ENCODE measurements at places on chromosomes 2 and 18. TPM values are rescaled to one million over a fixed set of nuclear protein-coding genes. Genes with fewer than 3 reads are reported as not detected.

DNA sequence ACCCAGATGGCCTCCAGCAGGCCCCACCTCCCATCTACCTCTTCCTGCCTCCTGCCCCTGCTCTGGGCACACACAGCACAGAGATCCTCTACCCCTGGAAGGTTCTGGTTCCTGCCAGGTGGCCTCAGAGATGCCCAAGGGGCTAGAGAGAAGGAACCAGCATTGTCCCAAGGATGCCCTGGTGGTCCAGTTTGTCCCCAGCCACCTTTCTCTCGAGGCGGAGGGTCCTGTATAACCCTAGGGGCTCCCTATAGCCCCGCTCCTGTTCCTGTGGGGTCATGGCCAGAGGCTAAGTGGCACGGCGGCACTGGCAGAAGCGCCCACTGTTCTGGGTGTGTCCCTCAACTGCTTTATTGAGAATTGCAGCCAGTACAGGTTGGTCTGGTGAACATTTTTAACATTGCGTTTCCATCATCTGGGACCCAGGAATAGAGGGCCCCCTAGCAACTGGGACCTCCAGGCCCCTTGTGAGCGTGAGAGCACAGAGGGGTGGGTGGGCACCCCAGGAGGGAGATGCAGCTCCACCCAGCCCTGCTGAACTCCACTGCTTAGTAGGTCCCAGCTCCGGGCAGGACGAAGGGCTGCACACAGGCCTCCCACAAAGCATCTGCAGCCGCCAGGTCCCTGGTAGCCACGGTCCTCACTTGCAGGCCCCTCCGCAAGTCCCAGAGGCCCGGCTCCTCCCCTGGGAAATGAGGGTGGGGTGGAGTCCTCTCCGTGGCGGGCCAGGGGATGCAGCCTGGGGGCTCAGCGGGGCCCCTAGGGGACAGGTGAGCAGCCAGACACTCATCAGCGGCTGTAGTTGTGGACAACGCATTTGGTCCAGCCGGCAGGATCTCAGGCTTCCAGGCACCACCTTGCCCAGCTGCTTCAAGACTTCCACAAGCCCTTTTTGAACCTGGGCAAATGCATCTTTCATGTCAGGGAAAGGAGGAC is 33.1 kb downstream of the GPC1 start:
- no peak for DNase-seq

The CLHC1 gene
- not detected for polyA plus RNA-seq

The MTX2 gene
- polyA plus RNA-seq = 3.1 TPM

The GCA gene
- 441 TPM for polyA plus RNA-seq

DNA sequence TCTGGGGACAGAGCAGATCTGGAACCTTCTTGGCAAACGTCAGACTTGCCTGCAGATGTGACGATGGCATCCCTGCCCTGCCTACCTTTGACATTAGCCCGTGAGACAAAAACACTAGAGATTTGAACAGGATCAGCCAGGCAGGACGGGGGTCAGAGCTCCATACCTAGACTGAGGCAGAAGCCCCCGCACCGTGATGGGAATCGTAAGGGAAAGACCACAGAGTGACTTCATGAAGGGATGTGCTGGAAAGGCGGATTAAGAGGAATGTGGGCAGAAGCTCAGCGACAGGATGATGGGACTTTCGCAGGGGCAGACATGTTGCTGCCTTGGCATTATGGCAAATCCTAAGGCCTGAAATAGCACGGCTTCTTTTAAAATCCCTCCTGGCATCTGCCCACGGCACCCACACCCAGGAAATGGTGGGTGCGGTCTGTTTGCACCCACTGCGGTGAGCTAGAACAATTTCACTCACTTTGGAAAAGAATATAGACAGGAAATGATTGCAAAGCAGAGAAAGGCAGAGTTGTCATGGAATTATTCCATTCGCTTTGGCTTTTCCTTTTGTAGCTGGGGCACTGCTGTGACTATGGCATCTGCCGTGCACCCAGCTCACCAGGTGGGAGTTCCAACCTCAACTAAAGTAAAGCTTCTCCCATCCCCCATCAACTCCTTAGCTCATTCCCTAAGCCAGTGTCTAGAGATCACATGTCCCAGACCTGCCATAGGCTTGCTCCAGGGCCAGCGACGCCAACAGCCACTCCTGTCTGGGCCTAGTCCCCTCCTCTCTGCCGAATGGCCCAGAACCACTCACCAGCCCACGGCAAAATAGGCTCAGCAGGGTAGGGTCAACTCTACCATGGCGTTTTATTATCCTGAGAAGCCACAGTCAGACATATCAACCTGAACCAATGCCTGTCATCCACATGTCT is 112.7 kb upstream of the NPAS2 start:
- no peak for DNase-seq

The GALNT3 gene
- 8.3 TPM for polyA plus RNA-seq

DNA sequence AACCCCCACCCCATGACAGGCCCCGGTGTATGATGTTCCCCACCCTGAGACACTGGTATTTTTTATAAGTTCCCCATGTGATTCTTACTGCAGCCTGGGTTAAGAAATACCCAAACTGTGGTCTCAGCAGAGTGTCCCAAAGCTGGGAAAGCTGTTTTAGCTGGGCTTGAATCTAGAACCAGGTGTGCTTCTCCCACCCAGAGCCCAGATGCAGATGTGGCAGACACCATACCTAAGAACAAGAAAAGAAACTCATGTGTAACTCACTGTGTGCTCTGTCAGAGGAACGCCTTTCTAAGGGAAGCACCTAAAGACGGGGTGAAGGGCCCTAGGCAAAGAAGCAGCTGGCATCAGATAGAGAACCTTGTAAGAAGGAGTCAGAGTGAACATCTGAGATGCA is 23.9 kb downstream of the DOK1 start:
- no peak for DNase-seq

The IL1RL2 gene
- polyA plus RNA-seq = not detected

GRCh38 chr2:143955401-143956065 is 564.4 kb downstream of the ZEB2 start:
- no peak for DNase-seq

The COL6A3 gene
- not detected for polyA plus RNA-seq

The CSRNP3 gene
- polyA plus RNA-seq = not detected

DNA sequence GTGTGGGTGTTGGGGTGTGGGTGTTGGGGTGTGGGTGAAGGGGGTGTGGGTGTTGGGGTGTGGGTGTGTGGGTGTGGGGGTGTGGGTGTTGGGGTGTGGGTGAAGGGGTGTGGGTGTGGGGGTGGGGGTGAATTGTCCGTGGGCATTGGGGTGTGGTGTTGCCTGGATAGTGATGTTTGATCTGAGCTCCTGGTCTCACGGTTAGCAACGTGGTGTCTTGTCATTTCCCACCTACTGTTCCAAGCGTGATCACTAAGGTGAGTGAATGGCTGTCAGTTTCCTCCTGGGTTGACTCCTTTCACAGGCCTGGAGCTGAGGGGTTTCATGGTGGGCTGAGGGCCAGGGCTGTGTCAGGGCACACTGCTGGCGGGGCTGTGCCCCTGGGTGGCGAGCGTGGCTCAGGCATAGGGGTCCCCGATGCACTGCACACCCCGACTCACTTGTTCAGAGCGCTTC is 27.2 kb downstream of the RTP5 start:
- DNase-seq = no peak

DNA sequence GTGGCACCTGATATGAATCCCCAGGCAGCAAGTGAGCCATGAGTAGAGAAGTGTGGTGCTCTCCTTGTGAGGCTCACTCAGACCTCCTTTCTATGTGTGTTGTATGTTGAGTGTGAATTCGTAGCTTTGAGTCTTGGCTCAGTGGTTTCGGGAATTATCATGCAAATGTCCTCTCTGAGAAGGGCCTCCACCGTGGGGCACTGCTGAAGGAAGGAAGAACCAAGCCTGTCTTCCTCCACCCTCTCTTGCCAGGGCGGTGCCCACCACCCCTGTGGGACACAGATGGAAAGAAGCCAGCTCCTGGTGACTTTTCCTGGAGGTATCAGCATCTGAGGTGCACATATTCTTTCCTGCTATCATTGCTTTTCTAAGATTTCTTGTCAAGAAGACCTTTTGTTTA is 156.1 kb downstream of the MYT1L start:
- no peak for DNase-seq

DNA sequence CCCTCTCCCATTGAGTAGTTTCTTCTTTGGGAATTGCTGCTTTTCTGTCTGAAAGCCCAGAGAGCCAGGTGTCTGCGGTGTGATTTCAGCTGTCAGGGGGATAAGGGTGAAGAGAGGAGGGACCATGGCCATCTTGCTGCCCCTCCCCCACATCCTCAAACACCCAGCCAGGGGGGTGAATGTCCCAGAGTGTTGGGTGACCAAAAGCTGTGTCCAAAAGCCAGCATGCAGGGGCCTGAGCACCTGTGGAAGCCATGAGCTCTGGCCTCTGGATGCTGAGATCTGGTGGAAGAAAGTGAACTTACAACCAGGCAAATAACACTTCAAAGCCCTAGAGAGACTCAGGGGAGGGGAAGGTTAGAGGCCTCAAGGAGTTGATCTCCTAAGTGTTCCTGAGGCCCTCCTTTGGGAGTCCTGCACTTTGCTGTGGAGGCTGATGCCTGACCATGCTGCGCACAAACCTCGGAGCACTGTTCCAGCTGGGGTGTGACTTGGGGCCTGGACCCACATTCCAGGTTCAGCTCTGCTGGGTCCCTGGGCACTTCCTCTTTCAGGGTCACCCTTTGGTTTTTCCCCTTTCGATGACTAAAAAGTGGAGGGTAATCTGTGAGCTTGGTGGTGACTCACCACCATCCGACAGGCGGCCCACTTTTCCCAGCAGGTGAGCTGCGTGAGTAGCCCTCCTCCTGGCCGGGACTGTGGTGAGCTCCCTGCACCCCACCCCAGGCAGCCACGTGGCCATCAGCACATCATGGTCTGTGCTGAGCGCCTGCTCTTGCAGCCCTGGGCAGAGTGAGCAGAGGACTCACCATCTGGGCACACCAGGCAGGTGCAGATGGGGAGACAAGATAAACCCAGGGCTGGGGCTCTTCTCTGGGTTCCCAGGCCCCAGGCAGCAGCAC is 66.8 kb upstream of the FOSL2 start:
- DNase-seq = peak; percentile 92

DNA sequence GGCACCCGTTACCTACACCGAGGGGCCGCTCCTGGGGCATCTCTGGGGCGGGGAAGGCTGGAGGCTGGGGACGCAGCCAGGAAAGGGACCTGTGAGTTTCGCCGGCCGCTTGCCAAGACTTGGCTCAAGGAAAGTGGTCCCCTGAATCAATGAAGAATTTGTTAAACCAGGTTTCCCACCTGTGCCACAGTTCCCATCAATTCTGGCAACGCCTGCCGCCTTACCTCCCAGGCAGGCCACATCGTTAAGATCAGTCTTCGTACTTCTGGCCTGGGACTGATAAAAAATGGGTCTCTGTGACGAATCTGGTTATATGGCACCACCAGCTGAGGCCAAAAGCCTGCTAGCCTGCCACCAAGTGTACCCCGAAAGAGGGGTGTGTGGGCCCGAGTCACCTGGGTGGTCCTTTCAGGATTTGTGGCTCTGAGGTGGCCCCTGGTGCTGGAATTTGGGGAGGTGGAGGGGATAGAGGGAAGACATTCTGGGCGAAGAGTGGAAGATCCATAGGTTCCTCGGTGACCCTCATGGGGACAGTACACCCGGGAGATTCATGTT is 789 bp upstream of the TGFA start:
- DNase-seq = no peak

The SPC25 gene
- not detected for polyA plus RNA-seq

GRCh38 chr2:207265869-207266268 is 100.1 kb upstream of the KLF7 start:
- DNase-seq = peak; percentile 35

- no peak for DNase-seq
Measured at GRCh38 chr2:182381225-182381624, 45.6 kb downstream of the PDE1A start.

GRCh38 chr2:122643725-122644329 is 888.4 kb downstream of the TSN start:
- DNase-seq = no peak

The ALPI gene
- not detected for polyA plus RNA-seq

DNA sequence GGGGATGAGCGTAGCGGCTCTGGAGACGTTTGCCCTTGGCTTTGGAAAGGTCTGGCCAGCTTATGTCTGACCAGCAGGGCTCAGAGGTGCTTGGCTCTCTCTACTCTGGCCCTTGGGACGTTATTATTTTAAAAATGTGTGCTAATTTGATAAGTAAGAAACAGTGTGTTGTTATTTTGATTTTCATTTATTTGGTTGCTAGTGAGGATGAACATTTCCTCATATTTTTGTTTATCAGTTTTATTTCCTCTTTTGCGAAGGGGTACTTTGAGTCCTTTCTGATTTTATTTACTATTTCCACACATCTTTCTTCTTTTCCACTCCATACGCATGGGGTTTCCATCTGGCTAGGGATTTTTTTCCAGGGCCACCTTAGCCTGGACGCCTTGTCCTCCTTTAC is 11.4 kb downstream of the CXCR4 start:
- DNase-seq = no peak

Data from CD14-positive monocyte (primary cell).